ENCODE measurements at places on chromosomes 6 and 20.

DNA sequence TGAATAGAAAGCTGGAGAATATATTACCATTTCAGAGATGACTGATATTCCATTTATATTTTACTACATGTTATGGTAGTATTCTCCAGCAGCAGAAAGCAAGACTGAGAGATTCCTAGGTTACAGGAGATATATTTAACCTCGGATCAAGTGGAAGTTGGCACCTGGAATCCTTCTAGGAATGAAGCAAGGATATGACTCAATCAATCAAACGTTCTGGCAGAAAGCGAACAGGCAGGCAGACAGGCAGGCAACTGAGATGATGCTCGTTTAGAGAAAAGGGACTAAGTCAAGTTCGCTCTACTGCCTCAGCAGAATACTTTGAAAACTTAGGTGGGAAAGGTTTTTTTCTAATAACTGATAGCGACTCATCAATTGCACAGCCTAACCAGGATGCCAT lies 46.2 kb downstream of the PAK5 start:
- DNase-seq: no peak

GRCh38 chr6:138291036-138291848 lies 73.0 kb upstream of the PBOV1 start:
- DNase-seq: no peak

DNA sequence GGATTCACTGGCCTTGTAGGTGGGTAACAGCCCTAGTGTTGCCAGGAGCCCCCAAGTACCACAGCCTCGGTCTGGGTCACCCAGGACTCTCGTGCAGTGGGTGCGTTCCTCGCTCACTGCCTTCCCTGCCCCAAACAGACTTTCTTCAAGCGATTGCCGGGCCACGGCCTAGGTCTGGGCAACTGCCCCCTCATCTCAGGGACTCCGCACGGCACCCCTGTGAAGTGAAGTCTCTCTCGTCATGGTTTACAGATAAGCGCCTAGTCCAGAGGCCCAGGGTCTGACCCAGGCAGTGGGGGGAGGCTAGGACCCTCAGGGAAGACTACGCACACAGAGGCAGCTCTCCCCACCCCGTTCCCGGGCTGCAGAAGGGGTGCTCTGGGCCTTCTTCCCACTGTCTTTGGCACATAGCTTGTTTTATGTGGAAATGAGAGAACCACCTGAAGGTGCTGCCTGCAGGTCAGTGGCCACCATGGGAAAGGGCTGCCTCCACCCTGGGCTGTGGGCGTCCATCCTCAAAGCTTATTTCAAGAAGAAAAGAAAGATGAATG lies 220.8 kb downstream of the ERMARD start:
- no peak for DNase-seq

DNA sequence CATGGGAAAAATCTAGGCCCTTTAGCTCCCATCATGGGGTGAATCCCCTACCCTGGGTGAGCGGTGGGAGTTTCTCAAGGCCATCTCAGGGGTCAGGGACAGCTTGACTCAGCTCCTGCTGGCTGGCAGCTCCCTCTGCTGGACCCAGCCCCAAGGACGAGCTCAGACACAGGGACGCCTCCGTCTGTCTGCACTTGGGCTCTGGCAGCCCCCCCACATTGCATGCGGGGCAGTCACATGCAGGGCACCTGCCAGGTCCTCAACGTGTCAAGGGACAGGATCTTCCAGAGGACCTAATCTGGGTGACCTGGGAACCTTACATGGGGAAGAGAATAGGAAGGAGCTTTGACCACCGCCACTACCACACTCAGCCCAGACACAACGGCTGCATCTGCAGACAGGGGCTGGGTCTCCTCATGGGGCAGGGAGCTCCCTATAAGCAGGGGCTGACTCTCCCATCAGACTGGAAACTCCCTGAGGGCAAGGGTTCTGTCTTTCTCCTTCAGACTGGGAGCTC lies 173.4 kb downstream of the MRPL14 start:
- DNase-seq: no peak

DNA sequence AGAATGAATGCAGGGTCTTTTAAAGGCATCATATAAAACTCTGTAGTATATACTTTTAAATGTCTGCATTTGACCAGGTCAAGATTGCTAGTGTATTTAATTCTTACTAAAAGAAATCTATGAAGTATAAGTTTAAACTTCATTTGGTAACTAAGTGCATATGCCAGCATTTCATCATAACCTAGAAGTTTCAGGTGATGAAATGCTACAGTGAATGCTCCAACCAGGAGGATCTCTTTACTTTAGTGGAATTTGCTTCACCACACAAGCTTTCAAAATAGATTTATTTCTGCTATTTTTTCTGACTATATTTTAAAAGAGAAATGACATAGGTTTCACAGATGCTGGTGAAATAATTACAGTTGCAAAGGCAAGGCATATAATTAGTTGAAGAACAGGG lies 141.9 kb downstream of the HIVEP2 start:
- no peak for DNase-seq

DNA sequence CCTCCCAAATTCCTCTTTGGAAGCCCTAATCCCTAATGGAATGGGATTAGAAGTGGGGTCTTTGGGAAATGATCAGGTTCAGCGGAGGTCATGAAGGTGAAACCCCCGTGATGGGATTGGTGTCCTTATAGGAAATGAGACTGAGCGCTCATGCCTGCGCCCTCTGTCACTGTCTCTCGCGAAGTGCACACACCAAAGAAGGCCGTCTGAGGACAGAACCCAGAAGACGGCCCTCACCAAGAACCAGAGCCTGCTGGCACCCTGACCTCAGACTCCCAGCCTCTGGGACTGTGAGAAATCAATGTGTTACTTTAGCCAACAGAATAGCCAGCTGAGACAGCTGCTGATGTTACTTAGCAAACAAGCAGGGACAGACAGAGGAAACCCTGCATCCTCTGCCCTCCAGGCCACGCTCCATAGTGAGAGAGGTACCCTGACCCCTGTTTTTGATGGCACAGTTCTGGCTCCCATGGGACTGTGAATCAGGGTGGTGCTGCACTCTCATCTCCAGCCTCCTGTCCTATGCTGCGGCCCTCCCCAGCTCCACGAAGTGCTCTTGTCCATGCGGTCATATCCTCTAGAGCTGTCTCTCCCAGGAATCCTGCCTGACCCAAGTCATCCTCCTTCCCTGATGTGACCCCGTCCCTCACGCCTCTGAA lies 369.3 kb downstream of the ZFAND3 start:
- no peak for DNase-seq

Measured in epithelial cell of proximal tubule (primary cell).